ENCODE measurements at places on chromosomes 12 and 14.

DNA sequence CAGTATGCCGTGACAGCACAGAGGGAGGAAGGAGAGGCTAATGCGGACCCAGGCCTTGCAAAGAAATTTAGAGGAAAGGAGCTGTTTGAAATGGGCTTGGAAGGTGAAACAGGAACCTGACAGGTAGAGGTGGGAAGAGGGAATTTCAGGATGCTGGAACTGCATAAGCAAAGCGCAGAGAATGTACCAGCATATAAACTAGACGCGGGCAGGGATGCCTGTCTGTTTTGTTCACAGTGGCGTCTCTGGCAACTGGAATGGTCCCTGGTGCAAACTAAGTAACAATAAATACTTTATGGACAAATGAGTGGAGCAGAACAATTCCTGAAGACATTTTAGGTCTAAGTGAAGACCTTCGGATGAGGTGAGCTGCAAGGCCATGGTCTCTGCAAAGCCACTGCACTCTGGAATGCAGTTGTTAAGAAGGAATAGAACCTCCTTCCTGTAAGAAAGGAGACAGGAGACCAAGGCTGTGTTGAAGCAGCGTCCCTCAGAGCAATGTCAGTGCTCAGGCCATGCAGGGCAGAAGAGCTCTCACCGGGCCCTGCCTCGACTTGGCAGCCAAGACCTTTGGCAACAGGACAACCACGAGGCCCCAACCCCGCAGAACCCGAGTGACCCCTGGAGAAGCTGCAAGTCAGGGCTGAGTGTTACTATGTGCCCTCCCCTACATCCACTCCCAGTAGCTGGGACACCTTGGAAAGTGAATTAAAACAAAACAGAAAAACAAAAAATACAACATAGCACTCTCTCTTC is 42.8 kb downstream of the PITPNM2 start:
- DNase-seq = no peak

DNA sequence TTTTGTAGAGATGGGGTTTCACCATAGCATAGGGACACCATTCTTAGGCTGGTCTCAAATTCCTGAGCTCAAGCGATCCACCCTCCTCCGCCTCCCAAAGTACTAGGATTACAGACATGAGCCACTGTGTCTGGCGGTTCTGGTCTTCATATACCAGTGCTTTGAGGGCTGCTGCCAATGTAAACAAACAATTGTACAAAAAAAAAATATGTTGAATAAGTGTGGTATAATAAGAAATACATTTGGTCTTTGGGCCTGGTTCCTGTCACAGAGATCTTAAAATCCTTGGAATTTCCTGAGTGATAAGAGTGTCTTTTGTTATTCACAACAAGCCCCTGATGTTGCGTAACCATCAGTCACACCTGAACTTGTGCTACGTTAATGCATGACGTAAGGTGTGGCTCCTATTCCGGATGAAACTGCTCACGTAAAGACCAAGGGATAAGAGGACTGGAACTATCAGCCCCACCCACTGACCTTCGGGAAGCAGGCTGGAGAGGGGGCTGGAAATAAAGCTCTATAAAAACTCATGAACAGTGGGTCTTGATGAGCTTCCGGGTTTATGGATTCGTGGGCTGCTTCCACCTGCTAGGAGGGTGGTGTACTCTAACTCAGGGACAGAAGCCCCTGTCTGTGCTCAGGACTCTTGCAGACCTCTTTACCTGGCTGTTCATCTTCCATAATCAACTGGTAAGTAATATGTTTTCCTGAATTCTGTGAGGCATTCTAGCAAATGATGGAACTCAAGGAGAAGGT is 16.5 kb upstream of the RIMKLB start:
- DNase-seq = peak; percentile 58

- peak; percentile 66 for DNase-seq
Observed at GRCh38 chr12:110582276-110583136, 612 bp downstream of the PPTC7 start.

DNA sequence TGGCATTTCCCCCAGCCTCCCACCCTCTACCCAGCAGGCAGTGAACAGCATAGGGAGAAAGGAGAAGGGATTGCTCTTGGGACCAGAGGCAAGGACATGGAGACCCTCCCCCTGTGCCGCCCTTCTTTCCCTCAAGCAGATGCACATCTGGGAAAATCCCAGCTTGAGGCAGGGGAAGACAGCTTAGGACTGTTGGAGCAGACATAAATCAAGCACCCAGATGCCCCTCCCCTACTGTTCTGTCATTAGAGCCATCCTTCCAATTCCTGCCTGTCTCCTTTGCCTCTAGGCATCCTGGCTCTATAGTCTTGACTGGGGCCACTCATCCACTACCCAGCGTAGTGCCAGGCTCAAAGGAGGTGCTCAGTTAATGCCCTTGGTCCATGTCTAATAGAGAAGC is 7.5 kb upstream of the CISTR start:
- no peak for DNase-seq

DNA sequence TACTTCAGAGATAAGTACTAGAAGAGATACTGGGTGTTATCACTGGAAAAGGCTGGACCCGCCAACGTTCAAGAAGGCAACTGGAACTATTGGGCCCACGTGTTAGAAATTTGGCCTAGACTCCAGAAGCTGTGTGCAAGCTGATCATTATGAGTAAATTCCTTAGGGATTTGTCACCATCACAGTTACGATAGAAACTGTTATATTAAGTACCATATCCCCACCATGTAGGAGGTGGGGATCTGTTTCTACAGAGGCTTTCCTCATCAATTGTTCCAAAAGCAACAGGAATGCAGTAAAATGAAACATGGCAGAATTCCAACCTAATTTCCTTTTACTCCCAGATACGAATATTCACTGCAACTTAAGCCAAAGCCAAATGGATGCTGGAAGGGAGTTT is 170.7 kb downstream of the NOVA1 start:
- DNase-seq = no peak

- peak; percentile 90 for DNase-seq
Observed at GRCh38 chr14:85531141-85531586, 1.2 kb downstream of the FLRT2 start.

DNA sequence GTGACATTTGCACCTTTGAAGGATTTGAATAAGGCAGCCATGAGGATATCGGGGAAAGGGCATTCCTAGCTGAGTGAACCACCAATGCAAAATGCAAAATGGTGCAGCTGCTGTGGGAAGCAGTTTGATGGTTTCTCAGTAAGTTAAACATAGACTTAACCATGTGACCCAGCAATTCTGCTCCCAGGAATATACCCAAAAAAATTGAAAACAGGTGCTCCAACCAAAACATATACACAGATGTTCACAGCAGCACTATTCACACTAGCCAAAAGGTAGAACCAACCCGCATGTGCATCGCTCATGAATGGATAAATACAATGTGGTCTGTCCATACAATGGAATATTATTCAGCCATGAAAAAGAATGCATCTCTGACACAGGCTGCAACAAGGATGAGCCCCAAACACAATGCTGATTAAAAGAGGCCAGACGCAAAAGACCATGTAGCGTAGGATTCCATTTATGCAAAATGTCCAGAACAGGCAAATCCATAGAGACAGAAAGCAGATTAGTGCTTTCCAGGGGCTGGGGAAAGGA is 215.0 kb upstream of the MYL2 start:
- DNase-seq = no peak

DNA sequence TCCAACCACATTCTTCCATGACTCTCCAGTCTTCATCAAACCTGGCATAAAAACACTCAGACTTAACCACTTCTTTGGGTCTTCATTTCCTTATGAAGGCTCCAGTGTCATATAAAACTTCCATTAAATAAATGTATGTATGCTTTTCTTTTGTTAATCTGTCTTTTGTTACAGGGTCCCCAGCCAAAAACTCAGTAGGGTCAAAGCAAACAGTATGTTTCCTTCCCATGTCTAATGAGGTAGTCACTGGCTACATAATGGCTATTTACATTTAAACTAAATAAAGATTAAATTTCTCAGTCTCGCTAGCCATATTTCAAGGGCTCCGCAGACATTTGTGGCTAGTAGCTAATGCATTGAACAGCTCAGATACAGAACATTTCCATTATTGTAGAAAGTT is 40.1 kb upstream of the STAB2 start:
- no peak for DNase-seq

- peak; percentile 59 for DNase-seq
Observed at GRCh38 chr12:51082561-51083125, 753 bp downstream of the CSRNP2 start.

GRCh38 chr14:86357876-86358275 is 827.9 kb downstream of the FLRT2 start:
- no peak for DNase-seq

- peak; percentile 36 for DNase-seq
Observed at GRCh38 chr12:131102991-131103668, 149.4 kb downstream of the ADGRD1 start.

GRCh38 chr12:132422381-132423043 is 67.4 kb upstream of the FBRSL1 start:
- DNase-seq = no peak

- no peak for DNase-seq
Observed at GRCh38 chr12:3558854-3559253, 67.9 kb downstream of the PRMT8 start.

DNA sequence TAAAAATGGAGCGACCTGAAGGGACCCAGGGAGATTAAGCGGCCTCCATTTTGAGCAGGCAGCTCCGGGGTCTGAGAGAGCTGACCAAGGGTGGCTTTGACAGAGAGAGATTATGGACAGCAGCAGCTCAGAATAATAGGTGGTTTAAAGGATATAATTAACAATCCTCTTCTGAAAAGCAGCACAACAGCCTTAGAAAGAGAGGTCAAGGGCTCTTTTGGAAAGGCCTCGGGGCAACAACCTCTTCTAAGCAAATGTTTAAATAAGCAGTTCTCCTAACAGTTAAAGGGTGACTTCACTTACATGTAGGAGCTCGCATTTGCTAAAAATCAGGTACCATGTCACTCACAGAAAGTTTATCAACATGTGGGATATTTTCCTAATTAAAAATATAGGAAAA is 87.2 kb upstream of the FRMD6 start:
- DNase-seq = no peak

DNA sequence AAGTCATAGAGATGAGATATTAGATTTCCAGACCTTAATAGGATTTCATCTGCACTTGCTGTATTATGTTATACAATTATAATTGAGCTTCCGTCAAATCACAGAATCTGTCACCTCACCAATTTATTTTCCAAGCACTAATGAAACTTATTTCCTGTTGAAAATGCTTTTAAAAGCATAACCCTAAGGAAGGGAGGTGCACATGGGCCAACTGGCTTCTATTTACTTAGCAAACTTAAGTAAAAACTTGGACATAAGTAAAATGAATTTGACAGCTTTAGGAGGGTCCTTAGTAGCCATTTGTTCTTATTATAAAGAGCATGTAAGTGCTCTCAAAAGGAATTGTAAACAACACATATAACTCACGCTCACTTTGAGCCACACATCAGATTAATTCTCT is 462.2 kb upstream of the TMPO start:
- DNase-seq = no peak

DNA sequence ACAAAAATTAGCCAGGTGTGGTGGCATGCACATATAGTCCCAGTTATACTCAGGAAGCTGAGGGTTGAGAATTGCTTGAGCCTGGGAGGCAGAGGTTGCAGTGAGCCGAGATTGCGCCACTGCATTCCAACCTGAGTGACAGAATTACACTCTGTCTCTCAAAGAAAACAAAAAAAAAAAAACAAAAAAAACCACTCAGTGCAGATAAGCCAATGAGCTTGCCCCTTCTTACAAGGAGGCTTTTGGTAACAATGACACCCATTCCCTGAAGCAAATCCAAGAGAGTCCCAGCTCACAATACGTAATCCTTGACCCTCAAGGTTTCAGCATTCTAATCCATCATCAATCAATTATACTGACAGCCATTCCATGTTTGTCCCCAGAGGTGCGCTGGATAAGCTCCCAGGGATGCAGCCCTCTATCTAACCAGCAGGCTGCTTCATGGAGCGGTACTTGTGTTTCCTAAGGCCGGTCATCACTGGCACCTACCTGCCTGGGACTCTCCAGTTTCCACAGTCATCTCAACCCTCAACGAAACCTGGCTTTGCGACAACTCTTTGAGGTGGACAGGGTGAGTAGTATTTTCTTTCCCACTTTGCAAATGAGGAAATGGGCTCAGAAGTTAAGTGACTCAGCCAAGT is 12.4 kb downstream of the GCN1 start:
- no peak for DNase-seq

DNA sequence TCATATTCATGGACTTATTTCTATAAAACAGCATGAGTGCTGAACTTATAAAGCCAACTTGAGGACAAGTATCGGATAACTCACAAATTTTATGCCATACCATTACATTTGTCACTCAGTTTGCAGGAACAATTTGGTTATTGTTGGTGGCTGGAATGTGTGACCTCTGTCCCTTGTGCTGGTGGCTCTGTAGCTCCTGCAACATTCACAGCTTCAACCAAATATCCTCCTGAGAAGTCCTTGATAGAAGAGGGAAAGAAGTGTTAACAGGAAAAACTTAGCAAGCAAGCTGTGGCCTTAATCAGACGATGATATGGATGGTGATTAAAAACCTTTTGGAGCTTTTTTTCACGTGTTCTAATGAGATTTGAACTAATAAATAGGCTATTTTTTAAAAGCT is 61.0 kb upstream of the DNM1L start:
- DNase-seq = no peak

DNA sequence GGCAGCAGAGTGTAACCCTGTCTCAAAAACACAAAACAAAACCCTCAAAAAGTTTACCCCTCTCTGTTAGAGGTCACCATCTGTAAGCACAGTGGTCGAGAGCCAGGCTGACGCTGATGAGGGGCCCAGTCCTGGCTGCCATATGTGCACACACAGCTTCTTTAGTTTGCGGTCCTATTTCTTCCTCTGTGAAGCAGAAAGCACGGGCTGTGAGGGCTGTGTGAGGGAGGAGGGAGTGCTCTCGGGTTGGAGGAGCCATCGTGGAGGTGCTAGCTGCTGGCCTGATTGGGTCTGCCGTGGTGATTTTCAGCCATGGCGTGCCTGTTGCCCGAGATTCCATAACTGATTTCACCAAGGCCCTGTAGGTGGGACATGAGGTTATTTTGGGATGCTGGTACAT is 3.5 kb downstream of the ULK1 start:
- no peak for DNase-seq

GRCh38 chr12:26610774-26611173 is 222.2 kb downstream of the ITPR2 start:
- DNase-seq = no peak

- no peak for DNase-seq
Observed at GRCh38 chr14:94144765-94145164, 15.4 kb upstream of the IFI27L2 start.

- no peak for DNase-seq
Observed at GRCh38 chr12:41509271-41510055, 321.3 kb downstream of the PDZRN4 start.

DNA sequence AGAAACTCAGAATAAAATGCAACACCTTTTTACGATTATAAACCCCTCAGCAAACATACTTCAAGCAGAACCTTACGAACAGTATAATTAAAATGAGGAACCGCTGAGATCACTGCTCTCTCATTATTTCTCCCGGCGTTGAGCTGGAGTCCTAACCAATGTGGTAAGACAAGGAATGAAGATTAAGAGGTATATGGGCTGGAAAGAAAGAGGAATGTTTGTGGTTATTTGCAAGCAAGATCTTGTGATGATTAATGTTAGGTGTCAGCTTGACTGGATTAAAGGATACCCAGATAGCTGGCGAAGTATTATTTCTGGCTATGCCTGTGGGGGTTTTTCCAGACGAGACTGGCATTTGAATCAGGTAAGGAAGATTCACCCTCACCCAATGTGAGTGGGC is 10.3 kb upstream of the ZNF84 start:
- no peak for DNase-seq

- DNase-seq = no peak
Observed at GRCh38 chr14:36362648-36363047, 42.2 kb upstream of the MBIP start.

Measured in SJSA1 (cell line).